ENCODE measurements at places on chromosomes 4 and X.

DNA sequence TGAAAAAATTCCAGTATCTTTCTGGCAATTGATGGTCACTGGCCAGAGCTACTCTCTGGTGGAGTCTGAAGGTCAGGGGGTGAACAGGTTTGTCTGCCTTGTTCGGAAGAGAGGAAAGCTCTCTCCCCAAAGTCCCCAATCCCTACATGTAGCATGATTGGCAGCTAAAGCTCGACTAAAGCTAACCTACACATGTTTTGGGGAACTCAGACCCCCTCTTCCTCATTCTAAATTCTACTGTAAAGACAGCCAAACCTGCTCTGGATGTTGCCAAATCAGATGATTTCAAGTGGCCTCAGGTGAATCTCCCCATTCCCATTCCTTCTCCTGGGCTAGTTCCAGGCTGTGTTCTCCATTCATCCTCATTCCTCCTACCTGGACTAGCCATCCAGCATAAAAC lies 84.1 kb downstream of the MSN start:
- DNase-seq, result no peak

- peak; percentile 50 for DNase-seq
These were observed 21.0 kb downstream of the MSN start for GRCh38 chrX:65688403-65688871.

DNA sequence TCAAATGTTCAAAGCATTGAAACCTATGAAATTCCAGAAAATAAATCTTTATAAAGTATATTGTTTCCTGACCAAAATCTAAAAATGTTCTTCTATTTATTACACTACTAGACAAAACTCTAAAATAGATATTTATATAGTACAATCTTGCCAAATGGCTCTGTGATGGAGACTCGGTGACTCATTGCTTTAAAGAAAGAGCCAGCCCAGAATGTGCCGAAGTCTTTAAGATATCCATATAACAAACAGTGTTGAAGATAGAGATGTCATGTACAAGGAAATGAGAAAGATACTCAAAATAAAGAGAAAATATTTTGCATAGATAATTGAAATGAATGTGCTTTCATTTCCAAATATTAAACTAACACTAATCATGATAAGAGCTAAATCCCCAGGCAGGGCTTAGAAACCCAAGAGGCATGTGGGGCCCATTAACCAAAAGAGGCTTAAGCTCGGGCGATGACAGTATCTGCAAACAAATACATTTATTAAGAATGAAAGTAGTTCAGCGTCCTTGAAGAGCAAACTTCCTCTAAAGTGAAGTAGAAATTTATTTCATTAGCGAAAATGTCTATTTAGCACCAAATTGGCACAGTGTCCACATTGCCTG lies 102.1 kb upstream of the FAM9B start:
- DNase-seq, result no peak

GRCh38 chrX:93428497-93428896 lies 244.9 kb downstream of the NAP1L3 start:
- no peak for DNase-seq

- no peak for DNase-seq
These were observed 53.7 kb downstream of the RASL11B start for GRCh38 chr4:52915730-52916300.

DNA sequence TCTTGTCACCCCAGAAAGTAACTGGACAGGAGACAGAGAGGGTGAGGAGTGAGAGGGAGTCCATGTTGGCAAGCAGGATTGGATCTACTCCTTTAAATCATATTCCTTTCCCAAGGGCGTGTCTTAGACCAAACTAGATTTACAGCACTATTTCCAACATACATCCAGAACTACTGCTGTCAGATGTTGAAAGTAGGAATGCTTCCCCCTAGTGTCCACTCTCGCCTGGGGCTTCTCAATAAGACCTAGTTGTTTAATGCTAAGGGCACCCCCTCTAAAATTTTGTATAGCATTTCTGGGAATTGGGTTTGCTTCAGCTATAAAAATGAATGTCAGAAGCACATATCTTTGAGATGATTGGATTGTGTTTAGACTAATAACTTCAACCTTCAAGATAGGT lies 13.3 kb downstream of the OFD1 start:
- peak; percentile 43 for DNase-seq

GRCh38 chrX:110504947-110505346 lies 146.3 kb downstream of the RTL9 start:
- DNase-seq, result no peak

DNA sequence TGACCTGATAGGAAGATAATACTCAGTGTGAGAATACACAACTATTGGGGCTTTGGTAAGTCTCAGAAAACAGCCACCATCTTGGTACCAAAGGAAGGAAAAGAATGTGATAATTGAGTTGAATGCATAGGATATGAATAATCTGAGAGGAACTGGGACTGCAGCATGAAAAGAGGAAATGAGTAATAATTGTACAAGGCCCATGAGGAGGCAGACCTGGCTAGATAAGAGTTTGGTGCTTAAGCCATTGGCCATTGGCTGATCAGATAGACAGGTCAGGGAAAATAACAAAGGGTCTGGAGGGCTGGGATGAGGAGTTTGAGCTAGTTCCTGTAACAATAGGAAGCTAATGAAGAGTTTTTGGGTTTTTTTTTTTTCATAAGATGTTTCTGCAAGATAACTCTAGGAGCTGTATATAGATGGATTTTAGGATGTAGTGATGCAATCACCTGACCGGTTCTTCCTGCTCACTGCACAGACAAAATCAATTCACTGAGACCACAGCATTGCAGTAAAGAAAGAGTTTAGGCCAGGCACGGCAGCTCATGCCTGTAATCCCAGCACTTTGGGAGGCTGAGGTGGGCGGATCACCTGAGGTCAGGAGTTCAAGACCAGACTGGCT lies 5.3 kb upstream of the TRMT2B start:
- peak; percentile 70 for DNase-seq

DNA sequence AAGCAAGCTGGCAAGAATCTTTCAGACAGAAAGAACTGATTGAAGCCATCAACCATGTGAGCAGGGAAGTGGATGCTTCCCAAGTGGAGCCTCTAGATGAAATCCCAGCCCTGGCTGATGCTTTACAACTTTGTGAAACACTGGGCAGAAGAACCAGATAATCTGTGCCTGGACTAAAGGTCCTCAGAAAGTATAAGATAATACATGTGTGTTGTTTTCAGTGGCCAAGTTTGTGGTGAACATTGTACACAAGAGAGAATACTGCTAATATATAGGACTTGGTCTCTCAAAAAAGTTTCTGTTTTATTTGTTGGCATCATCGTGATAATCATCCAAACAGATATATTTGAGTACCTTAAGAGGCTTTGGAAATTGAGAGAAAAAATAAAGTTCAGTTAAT lies 1367.8 kb upstream of the IGFBP7 start:
- DNase-seq, result no peak

- DNase-seq, result no peak
These were observed 105.4 kb downstream of the SYNPO2 start for GRCh38 chr4:118994030-118994429.
